CD4-positive, alpha-beta T cell treated with Interleukin-6 for 4 hours (primary cell): ENCODE measurements at places on chromosomes 7 and 10.

- no peak for DNase-seq
These were observed 3.8 kb upstream of the DGKI start for GRCh38 chr7:137850571-137850970.

GRCh38 chr10:9302140-9302746, 1247.8 kb downstream of the GATA3 start:
- peak; percentile 26 for DNase-seq

- no peak for DNase-seq
These were observed 18.4 kb downstream of the VWA2 start for GRCh38 chr10:114257498-114257897.

DNA sequence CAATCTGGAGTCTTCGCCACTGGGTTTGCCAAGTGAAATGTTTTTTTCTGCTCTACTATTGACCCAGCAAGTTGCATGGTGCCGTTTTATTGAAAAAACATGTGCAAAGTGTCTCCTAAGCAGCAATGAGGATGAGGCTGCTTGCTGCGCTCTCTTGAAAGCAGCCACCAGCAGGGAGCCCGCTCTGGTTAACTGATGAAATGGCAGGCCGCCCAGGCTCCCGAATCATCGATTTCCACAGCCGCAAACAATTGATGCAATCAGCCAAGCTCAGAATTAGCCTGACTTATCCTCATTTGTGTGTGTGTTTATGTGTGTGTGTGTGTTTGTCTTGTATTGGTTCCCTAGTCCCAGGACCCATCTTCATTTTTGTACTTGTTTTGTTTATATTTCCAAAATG, 22.2 kb upstream of the LYZL1 start:
- no peak for DNase-seq

- DNase-seq: no peak
These were observed 175.3 kb downstream of the LCOR start for GRCh38 chr10:97007417-97007816.

GRCh38 chr7:94972296-94972695, 64.9 kb downstream of the PPP1R9A start:
- DNase-seq: no peak

GRCh38 chr10:79046741-79047583, 21.8 kb upstream of the ZMIZ1 start:
- no peak for DNase-seq

DNA sequence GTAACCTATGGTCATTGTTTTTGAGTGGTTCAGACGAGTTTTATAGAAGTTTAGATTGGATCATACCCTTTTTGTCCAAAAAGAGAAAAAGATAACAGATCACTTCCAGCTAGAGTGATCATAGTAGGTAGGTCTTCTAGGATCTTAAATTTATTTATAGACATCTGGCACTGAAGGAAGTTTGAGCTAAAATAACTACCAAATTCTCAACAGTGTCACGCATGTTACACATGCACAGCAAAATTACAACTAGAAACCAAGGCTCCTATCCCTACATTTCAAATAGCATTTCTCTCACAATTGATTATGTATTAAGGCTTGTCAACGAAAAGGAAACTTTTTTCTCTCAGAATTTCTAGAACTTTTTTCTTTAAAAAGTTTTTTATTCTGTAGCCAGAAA, 2.3 kb downstream of the CALU start:
- DNase-seq: no peak

DNA sequence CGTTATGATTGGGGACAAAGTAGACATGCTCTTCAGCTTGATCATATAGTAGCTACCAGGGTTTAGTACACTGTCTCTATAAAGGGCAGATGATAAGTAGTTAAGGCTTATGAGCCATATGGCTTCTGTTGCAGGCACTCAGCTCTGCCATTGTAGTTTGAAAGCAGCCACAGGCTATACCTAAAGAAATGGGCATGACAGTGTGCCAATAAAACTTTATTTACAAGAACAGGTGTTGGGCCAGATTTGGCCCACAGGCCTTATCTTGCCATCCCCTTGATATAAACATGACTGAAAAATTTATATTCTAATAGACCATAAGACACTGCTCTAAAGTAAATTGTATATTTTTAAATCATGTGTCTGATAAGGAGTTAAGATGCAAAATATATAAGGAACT, 36.6 kb downstream of the GRK5 start:
- no peak for DNase-seq

DNA sequence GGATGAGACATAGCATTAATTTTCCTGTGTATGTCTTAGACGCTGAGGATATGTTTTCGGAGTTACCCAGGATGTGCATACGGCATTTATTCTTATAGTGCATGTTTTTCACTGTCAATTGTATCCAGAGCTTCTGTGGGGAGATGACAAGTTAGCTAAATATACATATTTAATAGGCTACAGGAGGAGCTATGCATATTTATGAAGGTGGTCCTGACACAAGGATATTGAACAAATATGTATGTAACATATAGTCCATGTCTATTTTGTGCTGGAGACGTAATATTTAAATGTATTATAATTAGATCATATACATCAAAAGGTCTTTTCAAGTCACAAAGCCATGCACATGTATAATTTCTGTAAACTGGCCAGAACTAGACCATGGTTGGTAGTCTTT, 16.0 kb downstream of the IL6 start:
- DNase-seq: no peak

DNA sequence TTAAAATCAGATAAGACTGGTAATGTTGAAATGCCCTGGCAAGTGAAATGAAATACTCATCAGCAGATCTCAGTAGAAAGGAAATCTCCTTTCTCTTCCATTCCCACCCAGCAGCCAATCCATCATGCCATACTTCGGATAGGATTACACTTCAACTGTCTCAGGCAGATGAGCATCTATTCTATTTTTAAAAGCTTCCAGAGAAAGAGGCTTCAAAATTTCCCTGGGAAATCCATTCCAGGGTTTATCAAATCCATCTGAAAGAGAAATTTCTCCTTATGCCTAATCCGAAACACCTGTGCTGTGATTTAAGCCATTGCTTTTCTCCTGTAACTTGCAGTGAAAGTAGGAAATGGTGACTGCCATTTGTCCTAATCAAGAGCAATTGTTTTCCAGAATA, 60.4 kb upstream of the RAPGEF5 start:
- DNase-seq: no peak

DNA sequence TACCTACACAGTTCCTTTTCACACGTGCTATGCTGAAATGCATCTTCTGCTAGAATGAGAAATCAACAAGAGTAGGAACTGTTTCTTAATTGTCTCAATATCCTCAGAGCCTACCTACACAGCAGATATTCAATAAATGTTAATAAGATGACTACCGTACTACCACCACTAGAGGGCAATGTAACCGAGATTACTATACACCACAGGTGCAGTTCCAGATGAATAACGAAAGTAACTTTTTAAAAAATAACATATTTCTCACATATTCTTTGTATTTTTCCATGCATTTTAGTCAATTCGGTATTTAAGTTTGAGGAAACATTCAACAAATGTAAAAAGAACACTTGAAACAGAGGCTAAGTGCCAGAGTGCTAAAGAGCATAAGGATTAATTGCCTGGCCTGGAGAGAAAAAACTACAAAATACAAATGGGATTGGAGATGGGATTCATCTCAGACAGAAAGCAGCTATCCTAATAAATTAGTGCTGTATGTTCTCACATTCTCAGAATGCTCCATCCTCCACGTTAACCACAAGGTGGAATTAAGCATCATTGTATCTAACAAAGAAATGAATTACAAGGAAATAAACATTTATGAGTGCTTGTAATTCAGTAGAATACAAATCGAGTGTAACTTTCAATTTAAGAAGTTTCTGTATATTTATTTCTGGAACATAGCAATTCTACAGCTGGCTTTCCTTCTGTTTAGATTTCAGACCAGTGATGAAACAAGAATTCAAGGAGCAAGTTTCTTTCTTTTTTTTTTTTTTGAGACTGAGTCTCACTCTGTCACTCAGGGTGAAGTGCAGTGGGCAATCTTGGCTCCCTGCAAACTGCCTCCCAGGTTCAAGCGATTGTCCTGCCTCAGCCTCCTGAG, 20.3 kb upstream of the HECTD2 start:
- DNase-seq: peak; percentile 12

GRCh38 chr10:117167789-117168674, 29.3 kb upstream of the KCNK18 start:
- DNase-seq: peak; percentile 75

- no peak for DNase-seq
These were observed 6.5 kb upstream of the TET1 start for GRCh38 chr10:68553599-68553998.

- DNase-seq: no peak
These were observed 28.8 kb upstream of the LRRC4 start for GRCh38 chr7:128060018-128060417.

DNA sequence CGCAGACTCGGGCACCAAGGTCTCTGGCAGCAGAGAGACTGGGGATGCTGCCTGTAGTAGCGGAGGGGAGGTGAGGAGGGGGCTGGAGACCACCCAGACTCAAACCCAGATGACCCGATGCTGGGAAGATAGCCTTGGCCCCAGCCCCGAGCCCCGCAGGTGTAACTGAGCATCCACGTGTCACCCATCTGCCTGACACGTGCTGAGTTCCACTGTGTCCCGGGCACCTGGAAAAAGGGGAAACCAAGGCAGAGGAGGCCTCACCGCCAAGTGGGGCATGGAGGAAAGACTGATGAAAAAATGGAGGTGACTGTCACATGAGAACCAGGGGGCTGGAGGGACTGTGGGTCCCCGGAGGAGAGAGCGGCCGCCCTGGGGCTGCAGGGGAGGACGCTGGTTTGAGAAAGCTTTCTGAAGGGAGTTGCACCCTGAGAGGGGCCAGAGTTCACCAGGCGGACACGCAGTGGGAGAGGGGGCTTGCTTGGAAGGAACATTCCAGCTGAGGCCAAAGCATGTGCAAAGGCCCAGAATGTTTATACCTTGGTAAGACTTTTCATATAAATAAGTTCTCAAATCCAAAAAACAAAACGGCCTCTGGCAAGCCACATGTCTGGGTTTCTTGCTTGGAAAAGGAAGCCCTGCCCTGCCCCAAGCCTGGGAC, 27.4 kb upstream of the ELN start:
- no peak for DNase-seq

- DNase-seq: no peak
These were observed 46.8 kb upstream of the CRTAC1 start for GRCh38 chr10:98077223-98077622.

- no peak for DNase-seq
These were observed 174.3 kb downstream of the ADARB2 start for GRCh38 chr10:1563028-1563427.

DNA sequence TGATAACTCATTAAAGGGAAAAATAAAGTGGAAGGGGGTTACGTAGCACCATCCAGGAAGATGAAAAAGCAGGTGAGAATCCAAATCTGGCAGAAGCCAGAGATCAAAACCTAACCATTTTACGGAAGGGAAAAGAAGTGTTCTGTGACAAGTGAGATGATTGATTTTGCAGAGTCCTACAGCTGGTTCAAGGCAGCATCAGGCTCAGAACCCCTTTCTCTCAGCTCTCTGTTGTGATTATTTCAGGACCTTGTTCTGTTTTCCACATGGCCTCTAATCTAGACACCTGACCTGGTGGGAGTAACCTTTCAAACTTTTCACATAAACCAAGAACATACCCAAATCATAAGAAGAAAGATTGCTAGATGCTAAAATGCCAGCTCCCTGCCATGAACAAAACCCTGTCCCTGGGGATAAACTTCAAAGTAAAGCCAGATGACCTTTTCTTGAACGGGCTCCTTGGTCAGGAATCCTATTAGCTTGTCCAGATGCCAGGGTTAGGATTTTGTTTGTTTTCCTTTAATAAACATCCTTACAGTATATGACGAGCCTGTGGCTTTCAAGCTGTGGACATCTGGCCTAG, 5.9 kb downstream of the DUSP5 start:
- no peak for DNase-seq

- no peak for DNase-seq
These were observed 20.5 kb upstream of the PLPP4 start for GRCh38 chr10:120436439-120437112.

- DNase-seq: no peak
These were observed 29.1 kb upstream of the LBX1 start for GRCh38 chr10:101258179-101258885.

DNA sequence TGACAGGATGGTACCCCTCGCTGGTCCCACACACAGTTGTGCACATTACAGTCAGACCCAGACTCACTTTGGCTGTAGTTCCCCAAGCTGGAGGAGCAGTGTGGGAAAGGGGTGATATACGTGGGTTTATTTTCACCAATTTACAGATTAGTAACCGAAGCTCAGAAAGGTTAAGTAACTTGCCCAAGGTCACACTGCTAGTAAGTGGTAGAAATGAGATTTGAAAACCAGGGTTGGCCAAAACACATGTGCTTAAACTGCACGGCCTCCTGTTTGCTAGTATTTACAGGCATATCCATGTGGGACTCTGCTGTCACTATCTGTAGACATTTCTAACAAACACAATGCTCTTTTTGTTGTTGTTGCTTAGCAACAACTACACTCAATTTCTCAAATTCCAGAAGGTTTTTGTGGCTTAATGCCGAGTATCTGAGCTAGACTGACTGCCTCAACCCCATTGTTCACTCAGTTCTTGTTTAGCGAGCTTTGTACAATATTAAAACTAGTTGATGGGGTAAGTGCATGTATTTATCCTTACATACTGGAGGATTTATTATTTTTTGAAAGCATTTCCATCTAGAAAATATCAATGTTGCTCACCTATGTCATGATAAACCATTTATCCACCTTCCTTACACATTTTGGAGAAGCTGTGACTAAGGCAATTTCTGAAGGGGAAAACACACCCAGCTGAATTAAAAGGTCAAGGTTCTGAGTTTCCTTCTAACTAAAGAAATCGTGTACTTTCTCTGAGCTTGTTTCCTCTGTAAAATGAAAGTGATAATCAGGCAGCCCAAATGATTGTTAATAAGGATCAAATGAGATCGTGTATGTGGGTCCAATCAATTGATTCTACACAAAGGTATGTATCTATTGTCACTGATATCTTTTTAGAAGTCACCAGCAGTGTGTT, 5.3 kb upstream of the TMEM139 start:
- no peak for DNase-seq

- DNase-seq: no peak
These were observed 712.1 kb downstream of the PHTF2 start for GRCh38 chr7:78510580-78511188.

GRCh38 chr10:66888237-66888636, 37.6 kb upstream of the LRRTM3 start:
- no peak for DNase-seq

DNA sequence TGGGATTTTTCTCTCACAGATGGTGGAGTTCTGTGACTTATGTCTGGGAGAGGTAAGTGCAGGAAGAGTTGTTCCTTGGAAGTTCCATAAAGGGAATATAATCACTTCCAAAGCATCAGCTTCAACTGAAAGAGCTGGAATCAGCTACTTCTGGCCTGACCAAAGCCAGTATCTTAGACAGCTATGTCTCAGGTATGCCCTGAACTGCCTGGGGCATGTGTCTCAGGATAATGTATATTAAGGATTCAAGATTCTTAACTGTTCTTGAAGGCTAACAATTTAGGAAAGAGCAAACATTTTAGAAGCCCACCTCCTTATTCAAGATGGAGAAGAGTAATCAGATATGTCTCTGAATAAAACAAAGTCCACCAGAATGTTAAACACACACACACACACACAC, 12.4 kb upstream of the NOBOX start:
- no peak for DNase-seq

DNA sequence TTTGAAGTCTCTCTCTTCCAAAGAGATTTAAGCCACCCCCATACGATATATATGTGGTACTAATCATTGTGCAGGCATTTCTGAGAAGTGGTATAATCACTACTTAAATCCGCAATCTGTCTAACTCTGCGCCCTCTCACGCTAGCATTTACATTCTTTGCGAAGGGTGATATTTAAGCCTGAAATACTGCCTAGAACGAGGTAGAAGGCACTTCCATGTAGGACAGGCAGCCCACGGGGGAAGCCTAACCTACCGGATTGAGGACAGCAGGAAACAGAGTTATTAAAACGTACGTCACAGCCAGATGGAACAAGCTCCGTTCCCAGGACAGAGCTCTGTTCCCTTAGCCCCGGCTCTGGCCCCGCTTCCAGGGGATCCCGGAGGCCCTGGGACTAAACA, 59.3 kb upstream of the ECHDC3 start:
- DNase-seq: no peak
